ENCODE measurements at places on chromosomes 12 and 14.
A peak's percentile ranks its signal among the peaks of the same experiment; 100 is the strongest.

- DNase-seq, result no peak
Observed at GRCh38 chr12:67592228-67593011, 56.1 kb upstream of the DYRK2 start.

- no peak for DNase-seq
Observed at GRCh38 chr12:123712780-123713319, 697 bp downstream of the ATP6V0A2 start.

DNA sequence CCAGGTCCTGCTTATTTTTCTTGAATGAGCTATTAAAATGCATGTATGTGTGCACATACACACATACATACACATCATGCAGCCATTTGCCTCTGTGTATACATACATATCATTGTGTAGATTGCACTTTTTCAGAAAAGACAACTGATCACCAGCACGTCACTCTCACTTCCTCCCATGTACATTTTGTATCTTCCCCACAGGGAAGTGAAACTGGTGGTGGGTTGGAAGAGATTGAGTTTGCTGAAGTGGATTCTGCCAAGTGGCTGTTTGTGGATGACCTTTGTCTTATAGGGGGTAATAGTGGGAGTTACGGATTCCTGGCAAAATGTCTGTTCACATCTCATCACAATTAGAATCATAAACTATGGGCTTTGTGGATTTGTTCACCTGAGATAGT lies 448.6 kb downstream of the RAD51B start:
- DNase-seq, result no peak

DNA sequence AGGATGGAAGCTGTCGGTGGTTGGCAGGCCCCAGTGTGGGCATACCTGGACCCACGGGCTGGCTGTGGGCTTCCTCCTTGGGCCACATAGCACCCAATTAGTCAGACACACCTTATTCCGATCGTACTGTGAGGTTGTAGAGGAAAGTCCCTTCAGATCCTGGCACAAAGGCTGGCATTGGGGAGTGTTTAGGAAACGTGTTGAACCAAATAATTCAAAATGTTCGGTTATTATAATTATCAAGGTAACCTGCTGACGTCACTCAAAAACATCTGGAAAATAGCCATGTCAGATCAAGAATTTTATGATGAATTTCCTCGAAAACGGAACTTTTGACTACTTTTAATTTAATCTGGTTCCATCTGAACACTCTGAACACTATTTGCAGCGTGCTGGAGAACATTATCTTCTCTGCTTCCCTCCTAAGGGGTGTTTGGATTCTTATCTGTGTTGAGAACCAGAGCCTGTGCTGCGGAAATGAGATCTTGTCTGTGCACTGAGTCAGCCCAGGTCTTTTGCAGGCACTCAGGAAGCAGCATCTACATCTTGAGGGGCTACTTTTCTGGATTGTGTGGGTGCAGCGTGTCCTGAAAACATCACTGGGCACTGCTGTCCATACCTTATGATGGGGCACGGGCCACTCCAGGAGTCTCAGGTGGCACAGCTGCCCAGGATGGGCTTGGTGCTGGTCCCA lies 100.3 kb downstream of the SLC25A47 start:
- DNase-seq, result no peak

DNA sequence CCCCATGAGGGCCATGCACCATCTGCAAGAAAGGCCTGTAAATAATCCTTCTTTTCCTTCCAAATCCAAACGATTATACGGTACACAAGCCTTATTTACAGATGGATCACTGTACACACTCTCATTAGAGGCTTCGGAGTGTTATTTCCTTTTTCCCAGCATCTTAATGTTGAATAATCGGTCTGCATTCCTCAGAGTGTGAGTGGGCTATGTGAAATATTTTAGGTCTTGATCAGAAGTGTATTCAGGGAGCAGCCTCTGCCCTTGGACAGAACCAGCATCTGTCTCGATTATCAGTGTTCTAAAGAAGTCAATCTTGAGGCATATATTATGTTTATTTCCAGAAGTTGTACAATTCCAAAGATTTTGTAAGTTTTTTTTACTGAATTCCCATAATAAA lies 340.6 kb downstream of the SEC23A start:
- DNase-seq, result no peak

DNA sequence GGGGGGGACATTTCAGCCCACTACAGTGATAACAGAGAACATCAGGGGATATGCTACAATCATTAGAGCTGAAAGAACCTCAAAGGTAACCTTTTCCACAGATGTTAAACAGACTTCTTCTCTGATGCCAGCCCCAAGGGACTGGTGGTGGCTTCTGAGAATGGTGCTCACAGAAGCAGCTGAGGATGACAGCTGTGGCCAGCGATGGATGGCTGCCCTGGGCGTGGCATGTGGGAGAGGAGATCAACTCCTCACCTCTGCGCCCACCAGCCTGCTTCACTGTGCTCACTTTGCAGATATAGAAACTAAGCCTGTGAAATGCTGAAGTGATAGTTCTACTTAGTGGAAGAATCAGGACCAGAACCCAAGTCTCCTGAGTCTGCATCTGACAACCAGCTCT lies 33.0 kb downstream of the FOXN3 start:
- no peak for DNase-seq

- DNase-seq, result no peak
Observed at GRCh38 chr14:53022593-53022992, 71.7 kb upstream of the FERMT2 start.

DNA sequence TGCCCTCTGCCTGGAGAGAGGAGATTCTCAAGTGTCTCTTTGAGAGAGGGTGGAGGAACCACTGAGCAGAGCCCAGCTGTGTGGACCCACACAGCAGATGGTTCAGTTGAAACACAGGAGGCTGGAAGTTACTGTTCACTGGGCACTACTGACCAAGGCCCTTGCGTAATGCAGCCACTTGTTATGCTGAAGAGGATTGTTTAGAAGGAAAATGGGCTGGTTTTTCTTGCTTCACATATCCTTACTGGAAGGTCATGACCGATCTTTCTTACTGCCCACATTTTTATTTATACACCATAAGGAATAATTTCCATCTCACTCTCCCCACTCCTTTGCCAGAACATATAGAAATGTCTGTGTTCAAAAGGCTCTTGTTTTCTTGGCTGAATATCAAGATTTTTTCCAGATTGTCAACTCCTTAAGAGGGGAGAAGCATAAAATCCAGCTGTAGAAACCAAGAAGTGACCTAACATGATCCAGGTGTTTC lies 375.1 kb upstream of the DDHD1 start:
- DNase-seq, result no peak

- no peak for DNase-seq
Observed at GRCh38 chr12:3179731-3180130, 102.6 kb downstream of the TSPAN9 start.

DNA sequence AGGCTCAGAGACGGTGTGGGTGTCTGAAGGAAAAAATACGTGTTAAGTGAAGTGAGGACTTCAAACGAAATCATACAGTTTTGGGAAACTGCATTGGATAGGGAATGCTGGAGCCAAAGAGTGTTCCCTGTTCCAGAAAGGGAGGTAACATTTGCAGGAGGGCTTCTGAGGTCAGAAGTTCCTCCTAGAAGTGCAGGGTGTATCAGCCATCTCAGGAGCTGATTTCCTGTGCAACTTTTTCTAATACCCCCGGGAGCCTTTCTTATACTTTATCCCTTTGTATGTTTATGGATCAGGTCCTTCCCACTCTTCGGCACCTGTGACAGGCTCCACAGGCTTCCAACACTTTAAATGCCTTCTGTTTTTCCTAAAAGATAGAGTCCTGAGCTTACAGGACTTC lies 24.9 kb downstream of the ZNF664 start:
- no peak for DNase-seq

GRCh38 chr12:78120866-78121560 lies 290.3 kb downstream of the NAV3 start:
- DNase-seq, result no peak

DNA sequence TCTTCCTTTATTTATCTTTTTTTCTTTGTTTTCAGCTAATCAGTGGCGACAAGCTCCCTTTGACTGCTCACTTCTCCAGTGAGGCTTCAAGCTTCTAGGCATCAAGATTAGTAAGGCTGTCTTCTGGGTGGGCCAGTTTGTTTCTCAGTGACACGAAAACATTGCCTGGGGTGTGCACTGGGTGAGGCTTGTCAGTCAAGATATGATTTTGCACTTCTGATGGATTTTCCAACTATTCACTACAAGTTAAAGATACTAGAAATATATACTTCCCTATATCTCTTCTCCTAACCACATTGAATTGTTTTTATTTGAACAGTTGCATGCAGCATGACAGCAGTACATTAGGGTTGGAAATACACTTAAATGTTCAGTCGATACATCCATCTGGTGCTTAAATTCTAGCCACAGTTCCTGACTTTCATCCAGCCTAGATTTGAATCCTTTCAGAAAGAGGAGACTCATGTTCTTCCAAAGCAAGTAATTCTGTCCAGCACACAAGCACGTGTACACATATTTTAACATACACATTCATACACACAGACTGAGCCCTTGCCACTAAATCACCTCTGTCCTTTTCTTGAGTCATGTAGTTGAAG lies 275.6 kb upstream of the NOVA1 start:
- no peak for DNase-seq

GRCh38 chr14:66657780-66658179 lies 149.8 kb downstream of the GPHN start:
- no peak for DNase-seq

- no peak for DNase-seq
Observed at GRCh38 chr14:68593806-68594536, 198.9 kb downstream of the ZFP36L1 start.

DNA sequence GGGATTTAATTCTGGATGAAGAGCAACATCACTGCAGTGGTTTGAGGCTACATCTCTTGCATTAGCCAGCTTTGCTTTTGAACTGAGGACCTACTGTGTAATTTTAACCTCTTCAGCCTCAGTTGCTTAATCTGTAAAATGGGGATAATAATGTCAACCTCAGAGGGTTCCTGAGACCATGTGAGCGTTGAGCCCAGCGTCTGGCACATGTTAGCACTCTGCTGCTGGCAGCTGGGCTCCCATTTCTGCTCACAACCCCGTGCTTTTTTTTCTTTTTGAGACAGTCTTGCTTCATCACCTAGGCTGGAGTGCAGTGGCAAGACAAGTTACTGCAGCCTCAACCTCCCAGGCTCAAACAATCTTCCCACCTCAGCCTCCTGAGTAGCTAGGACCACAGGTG lies 31.6 kb downstream of the TESC start:
- DNase-seq, result no peak

- DNase-seq, result no peak
Observed at GRCh38 chr12:67315661-67316060, 46.5 kb downstream of the CAND1 start.

DNA sequence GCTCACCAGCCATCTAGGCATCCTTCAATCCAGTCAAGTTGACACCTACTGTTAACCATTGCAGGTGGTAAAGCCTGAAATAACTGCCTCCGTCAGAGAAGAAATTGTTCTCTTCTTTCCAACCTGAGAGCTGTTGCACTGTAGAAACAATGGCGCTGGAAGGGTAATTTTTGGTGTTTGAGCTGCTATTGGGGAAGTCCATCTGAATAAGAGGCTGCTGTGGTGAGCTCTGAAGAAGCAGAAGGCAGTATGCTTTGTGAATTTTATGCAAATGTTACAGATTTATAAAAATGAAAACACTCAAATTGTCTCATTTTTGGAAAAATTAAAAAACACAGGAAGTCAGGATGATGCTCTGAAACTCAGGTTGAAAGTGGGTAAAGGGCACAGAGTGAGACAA lies 60.2 kb downstream of the SNAPC1 start:
- DNase-seq, result no peak

- no peak for DNase-seq
Observed at GRCh38 chr12:1564067-1564466, 30.3 kb downstream of the FBXL14 start.

- DNase-seq, result no peak
Observed at GRCh38 chr12:34391771-34392581, 369.7 kb downstream of the ALG10 start.

GRCh38 chr14:71060274-71060673 lies 153.0 kb downstream of the PCNX1 start:
- no peak for DNase-seq

- no peak for DNase-seq
Observed at GRCh38 chr14:33134975-33135374, 196.3 kb downstream of the NPAS3 start.

DNA sequence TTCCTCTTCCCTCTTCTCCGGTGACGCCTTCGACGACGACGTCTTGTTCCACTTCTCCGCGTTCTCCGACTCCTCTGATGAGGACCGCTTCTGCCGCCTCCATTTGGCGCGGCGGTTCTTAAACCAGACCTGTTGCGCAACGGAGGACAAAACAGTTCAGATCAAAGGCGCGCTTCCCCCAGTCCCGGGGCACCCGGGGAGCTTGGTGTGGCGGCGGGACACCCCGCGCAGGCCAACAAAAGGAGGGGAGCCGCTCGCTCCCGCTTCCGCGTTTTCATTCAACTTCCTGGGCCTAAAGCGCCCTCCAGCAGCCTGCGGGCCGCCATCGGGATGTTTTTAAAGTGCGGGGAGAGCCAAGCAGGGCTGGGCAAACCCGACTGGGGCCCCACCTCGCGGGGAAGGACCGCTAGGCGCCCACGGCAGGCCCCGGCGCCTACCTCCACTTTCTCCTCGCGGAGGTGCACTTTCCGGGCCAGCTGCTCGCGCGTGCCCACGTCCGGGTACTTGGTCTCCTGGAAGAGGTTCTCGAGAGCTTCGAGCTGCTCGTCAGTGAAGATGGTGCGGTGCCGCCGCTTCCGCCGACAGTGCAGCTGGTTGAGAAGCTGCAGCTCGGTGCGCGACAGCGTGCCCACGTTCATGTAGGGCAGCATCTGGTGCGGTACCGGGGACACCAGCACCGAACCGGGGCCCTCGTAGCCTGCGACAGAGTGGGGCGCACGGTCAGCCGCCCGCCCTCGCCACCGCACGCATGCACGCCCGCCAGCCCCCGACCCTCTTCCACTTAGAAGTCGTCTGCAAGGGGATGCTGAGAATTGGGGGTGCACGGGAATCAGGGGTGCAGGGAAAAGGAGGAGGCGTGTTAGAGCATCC lies 1.2 kb downstream of the GSC start:
- no peak for DNase-seq

- DNase-seq, result peak; percentile 69
Observed at GRCh38 chr12:575948-576614, 87.2 kb downstream of the NINJ2 start.

DNA sequence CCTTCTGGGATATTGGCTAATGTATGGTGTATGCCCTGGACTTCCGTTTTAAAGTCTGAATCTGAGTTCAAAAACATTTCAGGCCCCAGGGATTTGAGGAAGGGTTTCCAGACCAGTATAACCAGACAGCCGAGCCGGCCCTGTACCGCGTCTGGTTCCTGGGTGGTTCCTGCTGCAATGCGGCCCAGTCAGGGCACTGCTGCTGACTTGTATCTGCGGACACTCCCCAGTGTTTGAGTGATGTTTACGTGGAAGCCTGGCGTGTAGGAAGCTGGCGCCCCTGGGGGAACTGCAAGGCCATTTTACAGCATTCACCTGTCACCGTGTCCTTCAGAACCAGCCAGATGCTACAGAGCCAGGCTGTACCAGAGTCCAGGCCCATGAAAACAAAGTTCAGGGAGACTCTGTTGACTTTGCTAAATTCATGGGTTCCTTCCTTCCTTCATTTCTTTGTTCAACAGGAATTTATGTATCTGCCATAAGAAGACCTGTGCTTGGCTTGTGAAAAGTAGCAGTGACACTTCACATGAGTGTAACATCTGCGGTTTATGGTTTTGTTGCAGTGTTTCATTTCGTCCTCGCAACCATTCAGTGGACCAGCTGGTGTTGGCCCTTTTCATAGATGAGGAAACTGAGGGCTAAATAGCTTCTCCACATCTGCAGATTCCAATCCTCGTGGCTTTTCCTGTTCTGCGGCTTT lies 16.8 kb downstream of the EML1 start:
- DNase-seq, result no peak

- no peak for DNase-seq
Observed at GRCh38 chr12:93994721-93995120, 153.7 kb upstream of the PLXNC1 start.

GRCh38 chr12:112450725-112451124 lies 32.0 kb downstream of the PTPN11 start:
- DNase-seq, result no peak

Data from stimulated activated CD8-positive, alpha-beta memory T cell treated with anti-CD3 and anti-CD28 coated beads, Interleukin-4, amount 100 ng/mL, for 1 hour (primary cell).